ENCODE measurements at places on chromosomes 2 and 18.

- no peak for DNase-seq
These were observed 243.5 kb downstream of the WDPCP start for GRCh38 chr2:63344575-63345284.

- no peak for DNase-seq
These were observed 75.2 kb upstream of the LCLAT1 start for GRCh38 chr2:30371772-30372373.

DNA sequence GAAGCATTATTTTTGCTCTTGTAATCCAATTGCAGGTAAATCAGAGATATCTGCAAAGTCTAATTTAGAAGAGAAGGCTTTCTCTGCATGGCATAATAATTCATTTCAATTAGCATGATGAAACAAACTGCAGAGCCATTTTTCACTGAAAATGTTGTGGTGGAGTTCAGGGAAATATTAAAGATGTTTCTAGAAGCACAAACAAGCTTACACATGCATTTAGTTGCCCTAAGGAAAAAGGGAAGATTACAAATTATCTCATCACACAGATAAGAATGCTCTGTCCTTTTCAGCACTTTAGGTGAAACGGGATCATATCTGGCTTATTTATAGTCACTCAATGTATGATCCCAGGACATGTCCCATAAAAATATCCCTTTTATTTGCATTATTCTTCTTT lies 252.1 kb upstream of the TANK start:
- DNase-seq = no peak

DNA sequence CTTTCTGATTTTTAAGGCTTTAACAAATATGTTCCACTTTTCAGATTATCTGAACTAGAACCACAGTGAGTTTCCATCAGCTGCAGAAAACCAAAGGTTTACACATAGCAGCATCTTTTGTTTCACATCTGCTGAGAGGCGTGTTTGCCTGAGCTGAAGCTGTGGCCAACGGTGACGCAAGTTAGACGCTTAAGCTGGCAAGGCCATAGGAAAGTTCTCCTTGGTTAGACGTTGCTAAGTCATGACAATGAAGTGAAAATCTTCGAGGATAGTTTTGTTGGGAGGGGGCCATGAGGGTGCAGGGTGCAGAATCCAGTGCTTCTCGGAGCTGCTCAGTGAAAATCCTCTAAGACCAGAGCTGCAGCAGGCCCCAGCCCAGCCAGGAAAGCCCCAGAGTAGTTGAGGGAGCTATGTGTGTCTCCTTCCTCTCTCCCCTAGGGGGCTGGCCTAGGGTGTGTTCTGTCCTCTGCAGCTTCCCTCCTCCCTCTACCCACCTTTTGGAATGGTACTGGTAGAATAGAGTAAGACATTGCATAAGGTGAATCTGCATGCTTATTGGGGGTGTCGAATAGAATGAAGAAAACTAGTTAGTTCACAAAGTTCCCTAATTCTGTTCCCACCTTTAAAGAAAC lies 105.4 kb downstream of the FHOD3 start:
- peak; percentile 25 for DNase-seq

DNA sequence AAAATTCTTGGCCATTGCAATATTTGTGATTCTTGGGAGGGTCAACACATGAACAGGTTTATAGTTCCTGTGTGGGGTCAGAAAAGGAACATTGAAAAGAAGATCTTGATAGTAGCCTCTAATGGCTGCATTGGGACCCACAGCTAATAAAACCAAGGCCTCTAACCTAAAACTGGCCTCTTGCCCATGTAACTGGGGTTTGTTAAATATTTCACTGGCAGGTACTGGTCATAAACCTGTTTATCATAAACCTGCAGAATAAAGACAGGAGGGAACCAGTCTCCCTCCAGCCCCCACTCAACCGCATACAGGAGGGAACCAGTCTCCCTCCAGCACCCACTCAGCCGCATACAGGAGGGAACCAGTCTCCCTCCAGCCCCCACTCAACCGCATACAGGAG lies 125.3 kb downstream of the PXDN start:
- no peak for DNase-seq

DNA sequence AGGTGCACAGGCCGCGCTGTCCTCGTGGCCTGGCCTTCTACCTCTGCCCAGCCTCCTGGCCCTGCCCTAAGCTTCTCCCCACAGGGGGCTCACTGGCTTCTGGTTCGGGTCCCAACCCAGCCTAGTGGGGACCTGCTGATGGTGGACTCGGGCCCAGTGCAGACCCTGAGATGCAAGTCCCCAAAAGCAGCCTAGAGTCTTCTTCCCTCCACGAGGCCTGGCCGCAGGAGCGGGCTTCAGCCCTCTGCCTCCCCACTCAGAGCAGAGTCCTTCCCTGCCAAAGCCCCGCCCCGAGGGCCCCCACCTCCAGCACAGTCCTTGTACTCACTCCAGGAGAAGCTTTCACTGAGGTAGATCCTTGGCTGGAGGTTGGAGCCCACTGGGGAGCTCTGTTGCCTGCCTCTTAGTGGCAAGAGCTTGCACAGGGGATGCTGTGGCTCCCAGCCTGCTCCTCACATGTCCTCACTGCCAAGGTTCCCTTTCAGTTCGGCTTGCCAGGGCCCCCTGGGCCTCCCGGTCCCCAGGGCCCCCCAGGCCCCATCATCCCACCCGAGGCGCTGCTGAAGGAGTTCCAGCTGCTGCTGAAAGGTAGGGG lies 3.6 kb downstream of the ERFE start:
- no peak for DNase-seq

GRCh38 chr2:20916604-20917286 lies 93.8 kb upstream of the LDAH start:
- DNase-seq = no peak

DNA sequence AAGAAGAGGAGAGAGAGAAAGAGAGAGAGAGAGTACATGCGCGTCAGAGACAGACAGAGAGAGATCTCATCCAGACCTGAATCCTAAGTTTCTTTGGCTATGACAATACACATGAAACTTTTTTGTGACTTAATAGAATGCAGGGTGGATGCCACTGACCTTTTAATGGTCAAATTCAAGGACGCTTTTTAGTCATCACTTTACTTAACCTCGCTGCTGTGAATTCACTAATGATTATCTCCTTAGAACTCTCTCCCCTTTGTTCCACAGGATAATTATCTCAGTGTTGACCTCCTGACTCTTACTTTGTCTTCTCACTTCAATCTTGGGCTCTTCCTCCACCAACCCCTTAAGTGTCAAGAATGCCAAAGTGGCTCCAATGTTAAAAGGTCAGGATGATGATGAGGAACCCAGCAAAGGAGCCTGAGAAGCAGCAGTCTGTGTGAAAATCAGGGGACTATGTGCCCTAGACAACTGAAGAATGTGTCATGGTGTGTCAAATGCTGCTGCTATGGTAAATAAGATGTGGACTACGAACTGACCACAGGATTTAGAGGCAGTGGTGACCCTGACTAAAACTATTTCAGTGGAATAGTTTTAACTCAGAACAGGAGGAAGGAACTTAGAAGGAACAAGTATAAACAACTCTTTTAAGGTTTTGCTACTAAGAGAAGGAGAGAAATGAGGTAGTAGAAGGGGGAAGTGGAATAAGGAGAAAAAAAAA lies 382.1 kb downstream of the ZEB2 start:
- no peak for DNase-seq

GRCh38 chr2:43109261-43109743 lies 117.1 kb downstream of the ZFP36L2 start:
- DNase-seq = no peak

DNA sequence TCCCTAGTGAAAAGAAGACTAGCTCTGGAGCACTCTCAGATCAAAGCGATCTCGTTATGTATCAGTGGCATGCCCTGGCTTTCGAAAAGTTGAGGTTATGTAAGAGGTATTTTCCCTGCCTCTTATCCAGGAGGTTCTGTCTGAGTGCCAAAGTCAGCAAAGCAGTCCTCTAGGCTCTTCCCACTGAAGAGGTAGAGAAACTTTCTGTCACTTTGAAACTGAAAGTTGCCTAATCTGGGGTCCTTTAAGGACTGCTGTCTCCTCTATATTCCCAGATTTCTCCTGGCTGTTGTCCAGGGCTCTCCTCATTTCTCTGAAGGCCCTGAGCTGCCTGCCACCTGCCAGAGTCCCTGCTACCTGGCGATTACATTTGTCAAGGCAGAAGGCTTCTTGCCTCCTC lies 96.3 kb downstream of the B3GNT2 start:
- no peak for DNase-seq

- DNase-seq = no peak
These were observed 33.2 kb upstream of the CYTIP start for GRCh38 chr2:157476953-157477709.

GRCh38 chr18:79797518-79798345 lies at the start of gene KCNG2:
Gene KCNG2 (plus strand): TSS chr18:79797938. CDS start chr18:79863668, 65,730 bp downstream.
- no peak for DNase-seq

- DNase-seq = no peak
These were observed 5.8 kb upstream of the ABCB11 start for GRCh38 chr2:169036736-169037440.

GRCh38 chr2:23498943-23499342 lies 114.0 kb downstream of the KLHL29 start:
- DNase-seq = no peak

GRCh38 chr2:136766073-136766404 lies 694 bp downstream of the THSD7B start:
- DNase-seq = no peak

- DNase-seq = no peak
These were observed 175.9 kb upstream of the ITGA4 start for GRCh38 chr2:181281206-181281832.

DNA sequence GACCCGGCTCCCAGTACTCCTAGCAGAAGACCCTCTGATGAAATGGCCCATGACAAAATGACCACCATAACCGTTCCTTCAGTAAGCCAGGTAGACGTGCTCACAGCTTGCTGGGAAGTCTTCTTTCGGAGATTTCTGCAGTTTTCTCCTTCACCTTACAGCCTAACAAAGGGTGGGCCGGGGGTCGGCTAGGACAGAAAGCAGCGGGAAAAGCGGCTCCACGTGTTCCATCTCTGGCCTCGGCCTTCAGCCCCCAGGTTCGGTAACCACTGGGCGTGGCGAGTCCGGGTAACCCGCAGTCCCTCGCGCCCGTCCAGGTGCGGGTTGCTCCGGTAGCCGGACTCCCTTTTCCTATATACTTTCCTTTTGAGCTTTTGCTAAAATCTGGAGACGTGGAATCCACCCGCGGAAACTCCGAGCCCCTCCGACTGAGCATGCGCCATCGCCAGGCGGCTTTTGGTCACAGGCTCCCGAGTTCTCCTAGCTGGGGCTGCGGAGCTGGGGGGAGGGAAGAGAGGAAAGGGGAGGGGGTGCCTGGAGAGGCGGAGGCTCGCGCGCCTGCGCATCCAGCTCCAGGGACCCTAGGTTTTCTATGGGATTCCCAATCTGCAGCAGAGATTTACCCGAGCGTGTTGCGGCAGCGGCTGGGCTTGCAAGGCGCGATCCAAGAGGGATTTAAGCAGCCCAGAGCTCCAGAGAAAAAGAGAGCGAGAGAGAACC lies at the start of gene VSNL1:
Gene VSNL1, plus strand, starts transcription at position 604 of the 720 bp plus-strand sequence. CDS start 51,379 bp downstream, outside the sequence.
- no peak for DNase-seq

DNA sequence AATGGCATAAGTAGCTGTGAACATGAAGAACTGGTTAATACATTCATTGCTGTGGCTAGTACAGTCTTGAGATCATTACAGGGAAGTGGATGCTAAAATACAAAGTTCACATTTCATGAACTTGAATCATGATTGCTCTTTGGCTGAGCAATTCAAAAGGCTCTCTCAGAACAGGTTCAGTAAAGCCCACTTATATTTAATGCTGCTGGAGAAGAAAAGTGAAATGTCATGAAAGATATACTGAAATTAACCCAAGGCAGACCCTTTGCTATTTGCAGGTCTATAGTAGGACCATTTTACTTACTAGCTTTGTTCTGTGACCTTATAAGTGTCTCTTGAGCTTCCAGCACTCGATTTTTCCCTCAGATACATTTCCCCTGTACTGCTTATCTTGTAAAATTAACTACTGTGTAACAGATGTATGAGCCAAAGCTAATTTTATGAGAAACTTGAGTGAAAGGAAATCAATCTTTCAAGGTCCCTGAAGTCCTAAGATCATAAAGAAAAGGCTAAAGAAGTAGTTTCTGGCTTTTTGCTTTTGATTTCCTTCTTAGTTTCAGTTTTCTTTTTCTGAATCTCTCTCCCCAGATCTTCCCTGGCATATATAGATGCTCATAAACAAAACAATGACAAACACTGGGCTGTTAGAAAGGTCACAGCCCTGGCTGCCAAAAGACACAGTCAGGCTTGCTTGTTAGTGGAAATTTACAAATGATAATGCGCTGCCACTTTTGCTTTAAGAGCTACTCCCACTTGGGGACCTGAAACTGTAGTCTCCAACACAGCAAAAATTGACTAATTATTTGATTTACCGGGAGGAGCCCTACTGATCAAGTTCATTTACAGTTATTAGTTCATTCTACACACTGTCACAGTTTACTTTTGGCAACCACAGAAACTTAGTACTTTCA lies 132.7 kb upstream of the XPO1 start:
- DNase-seq = no peak

GRCh38 chr2:14631406-14632040 lies 994 bp upstream of the LRATD1 start:
- DNase-seq = no peak

GRCh38 chr2:164323978-164324377 lies 297.3 kb downstream of the GRB14 start:
- no peak for DNase-seq

DNA sequence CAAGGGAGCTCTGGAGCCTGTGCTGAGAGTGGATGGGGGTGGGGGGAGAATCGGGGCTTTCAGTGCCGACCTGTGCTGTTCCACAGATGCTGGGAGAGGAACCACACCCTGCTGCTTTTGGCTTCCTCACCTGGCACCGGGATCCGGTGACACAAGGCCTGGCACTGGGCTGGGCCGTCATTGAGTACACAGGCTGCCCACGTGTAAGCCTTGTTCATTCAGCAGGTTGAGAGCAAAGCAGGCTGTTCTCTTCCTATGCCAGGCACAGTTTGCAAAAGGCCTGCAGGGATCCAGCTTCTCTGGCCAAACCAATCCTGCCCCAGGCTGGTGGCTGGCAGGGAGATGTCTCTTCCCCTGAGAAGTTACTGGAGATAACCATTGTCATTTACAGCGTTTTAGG lies 17.1 kb downstream of the TRIB2 start:
- no peak for DNase-seq

DNA sequence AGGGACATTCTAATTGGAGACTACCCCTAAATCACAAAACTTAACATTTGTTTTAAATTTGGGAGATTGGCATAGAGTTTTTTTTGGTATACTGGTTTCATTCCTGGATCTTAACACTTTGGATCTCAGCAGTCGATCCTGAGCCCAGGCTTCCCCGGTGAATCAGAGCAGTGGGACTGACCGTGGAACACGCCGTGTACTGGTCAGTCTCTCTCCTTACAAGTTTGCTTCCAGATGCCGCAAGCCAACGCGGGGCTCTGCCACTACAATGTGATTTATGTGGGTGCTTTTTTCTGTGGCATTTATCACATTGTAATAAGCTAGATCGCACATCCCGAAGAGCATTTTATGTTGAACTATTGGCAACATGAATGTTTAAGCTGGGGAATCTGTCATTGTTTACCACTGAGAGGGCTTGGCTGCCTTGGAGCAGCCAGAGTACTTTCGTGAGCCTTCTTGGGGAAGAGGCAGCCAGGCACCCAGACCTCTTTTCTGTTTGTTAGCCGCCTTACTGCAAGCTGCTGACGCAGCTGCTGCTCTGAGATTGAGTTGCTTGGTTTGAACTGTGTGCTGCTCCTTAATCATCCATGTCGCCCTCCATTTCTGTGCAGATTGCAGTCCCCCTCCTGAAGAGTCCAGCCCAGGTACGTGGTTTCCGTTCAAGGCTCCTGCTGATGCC lies 49.3 kb downstream of the COA5 start:
- DNase-seq = no peak

Data from iPS DF 19.7 (cell line).